Fibroblast of mammary gland (primary cell): ENCODE measurements at places on chromosomes 11 and 22.
A peak's percentile ranks its signal among the peaks of the same experiment; 100 is the strongest.

DNA sequence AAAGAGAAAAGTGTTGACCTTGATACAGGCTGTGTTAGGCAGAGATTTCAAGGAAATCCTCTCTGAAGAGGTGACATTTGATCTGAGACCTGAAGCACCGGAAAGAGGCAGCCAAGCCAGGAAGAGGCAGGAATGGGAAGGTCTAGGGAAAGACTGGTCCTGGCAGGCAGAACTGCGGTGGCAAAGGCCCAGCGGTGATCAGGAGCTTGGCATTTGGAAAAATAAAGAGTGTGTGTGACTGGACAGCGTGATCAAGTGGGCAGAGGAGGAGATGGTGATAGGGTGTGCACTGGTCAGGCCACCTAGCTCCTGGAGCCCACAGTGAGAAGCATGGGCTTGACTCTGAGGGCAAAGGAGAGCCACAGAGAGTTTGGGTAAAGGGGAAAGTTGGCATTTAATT is 27.2 kb upstream of the GAB4 start:
- no peak for DNase-seq

- DNase-seq: peak; percentile 88
Observed at GRCh38 chr22:29044657-29045176, 16.9 kb downstream of the C22orf31 start.

DNA sequence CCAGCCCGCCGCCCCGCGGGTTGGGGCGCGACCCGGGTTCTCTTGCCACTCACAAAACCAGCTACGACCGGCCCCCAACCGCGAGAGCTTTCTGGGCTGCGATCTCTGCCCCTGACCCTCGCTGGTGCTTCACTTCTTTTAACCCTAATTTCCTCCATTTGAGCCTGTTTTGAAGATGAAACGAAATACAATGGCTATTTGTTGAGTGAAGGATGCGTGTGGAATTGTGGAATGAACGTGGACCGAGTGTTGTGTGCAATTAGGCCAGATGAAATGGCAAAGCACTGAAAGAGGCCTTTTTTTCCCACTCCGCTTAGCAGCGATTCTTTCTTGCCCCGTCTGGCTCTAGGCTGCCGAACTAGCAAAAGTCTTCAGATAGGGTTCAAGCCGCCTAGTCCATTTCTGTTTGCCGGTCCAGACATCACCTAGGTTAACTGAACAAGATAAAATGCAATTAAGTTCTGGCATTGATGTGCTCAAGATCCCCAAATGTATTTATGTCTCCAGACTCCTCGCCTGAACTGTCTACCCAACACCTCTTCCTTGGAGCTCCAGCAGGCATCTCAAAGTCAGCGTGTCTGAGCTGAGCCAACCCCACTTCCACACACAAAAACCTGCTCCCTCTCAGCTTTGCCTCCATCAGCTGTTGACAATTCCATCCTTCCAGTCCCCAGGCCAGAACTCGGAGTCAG is 471 bp upstream of the TMEM184B start:
- no peak for DNase-seq

- no peak for DNase-seq
Observed at GRCh38 chr11:10116588-10116987, 177.4 kb downstream of the SBF2 start.

DNA sequence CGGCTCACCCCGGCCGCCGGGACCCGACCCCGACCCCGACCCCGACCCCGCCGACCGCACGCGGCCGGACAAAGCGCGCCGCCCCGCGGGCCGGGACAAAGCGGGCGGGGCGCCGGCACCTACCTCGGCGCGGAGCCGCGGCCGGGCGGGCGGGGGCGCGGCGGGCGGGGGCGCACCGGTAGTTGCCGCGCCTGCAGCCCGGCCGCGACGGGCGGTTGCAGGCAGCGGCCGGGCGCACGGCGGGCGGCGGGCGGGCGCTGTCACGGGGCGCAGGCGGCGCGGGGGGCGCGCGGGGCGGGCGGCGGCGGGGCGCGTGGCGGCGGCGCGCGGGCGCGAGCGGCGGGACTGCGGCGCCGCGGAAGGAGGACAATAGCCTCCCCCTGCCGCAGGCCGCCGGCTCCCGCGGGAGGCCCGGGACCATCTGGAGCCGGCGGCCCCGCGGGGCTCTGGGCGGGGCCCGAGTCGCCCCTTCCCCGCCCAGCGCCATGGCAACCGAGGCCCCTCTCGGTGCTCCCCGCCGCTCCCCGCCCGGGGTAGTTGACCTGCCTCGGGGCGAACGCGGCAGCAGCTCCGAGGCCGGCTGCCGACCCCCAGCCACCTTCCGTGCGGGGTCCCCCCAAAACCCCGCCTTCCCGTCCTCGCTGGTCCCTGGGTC is 851 bp downstream of the SPTBN2 start:
- no peak for DNase-seq

GRCh38 chr11:76578654-76579055 is 91.9 kb downstream of the LRRC32 start:
- DNase-seq: peak; percentile 26

DNA sequence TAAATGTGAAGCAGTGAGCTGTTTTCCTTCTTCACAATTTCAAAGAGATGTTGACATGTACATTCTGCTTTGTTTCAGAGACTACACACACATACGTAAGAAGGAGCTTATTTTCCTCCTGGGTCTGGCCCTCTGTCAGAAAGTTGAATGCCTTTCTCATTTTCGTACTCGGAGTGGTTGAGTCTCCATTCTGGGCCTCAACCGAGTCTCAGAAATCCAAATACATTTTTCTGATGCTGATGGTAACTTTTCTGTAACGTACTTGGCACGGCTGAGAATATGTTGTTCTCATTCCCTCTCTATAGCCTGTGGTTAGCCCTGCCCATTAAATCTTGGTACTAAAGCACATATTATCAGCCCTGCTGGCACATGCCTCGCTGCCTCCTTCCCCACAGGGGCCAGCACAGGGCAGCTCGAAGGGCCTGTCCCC is 25.3 kb downstream of the PARVA start:
- no peak for DNase-seq

GRCh38 chr11:120662071-120662676 is 150.6 kb downstream of the GRIK4 start:
- no peak for DNase-seq

DNA sequence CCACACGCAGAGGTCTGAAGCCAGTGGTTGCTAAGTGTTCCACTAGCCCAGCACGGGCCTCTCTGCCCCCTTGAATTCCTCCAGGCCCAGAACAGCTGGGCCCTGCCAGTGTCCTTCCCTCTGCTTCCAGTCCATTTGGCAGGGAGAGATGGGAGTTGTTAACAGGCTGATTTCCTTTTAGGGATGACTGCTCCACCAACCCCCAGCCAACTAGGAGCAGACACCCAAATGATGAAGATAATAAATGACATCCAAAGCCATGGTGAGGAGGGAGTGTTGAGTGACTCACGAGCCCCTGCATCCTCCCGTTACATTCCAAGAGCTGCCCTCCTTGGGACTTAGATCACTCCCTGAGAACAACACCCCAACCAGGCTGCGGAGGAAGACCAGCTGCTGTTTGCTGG is 20.6 kb downstream of the PARVA start:
- DNase-seq: peak; percentile 99

- no peak for DNase-seq
Observed at GRCh38 chr22:29782061-29782845, 15.1 kb downstream of the UQCR10 start.

- peak; percentile 30 for DNase-seq
Observed at GRCh38 chr11:34208266-34209135, 103.1 kb downstream of the NAT10 start.
